ENCODE measurements at places on chromosomes 1 and 21.
A peak's percentile ranks its signal among the peaks of the same experiment; 100 is the strongest.

- peak; percentile 77 for DNase-seq
Measured at GRCh38 chr1:225919906-225920305, 4.1 kb downstream of the PYCR2 start.

DNA sequence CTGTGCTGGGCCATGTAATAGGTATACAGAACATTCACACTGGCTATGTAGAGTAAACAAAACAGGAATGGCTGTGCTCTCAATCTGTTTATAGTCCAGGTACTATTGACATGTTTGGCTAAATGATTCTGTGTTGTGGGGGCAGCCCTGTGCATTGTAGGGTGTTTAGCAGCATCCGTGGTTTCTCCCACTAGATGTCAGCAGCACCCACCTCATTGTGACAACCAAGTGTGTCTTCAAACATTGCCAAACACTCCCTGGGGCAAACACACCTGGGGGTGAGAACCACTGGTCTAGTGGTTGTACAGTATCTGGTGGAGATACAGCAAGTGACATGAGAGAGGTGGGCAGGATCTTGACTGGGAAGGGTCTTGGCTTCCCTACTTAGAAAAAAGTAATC lies 80.4 kb upstream of the SPATA6 start:
- no peak for DNase-seq

DNA sequence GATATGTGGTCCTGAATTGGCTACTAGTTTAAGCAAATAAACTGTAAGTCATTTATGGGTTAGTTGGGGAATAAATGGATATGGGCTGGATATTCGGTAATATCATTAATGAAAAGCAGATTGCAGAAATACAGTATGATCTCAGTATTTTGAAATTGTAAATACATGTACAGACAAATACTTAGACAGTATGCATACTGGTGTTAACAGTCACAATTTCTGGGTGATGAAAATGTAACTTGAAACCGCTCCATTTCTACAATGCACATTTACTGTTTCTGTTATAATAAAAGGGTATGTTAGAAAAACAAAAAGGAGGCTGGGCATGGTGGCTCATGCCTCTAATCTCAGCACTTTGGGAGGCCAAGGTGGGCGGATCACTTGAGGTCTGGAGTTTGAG lies 28.0 kb downstream of the BLZF1 start:
- no peak for DNase-seq

GRCh38 chr1:210259561-210259960 lies 27.0 kb downstream of the SERTAD4 start:
- no peak for DNase-seq

GRCh38 chr1:214006845-214007244 lies 19.1 kb downstream of the PROX1 start:
- no peak for DNase-seq

GRCh38 chr1:214476986-214477870 lies 74.2 kb downstream of the PTPN14 start:
- no peak for DNase-seq

DNA sequence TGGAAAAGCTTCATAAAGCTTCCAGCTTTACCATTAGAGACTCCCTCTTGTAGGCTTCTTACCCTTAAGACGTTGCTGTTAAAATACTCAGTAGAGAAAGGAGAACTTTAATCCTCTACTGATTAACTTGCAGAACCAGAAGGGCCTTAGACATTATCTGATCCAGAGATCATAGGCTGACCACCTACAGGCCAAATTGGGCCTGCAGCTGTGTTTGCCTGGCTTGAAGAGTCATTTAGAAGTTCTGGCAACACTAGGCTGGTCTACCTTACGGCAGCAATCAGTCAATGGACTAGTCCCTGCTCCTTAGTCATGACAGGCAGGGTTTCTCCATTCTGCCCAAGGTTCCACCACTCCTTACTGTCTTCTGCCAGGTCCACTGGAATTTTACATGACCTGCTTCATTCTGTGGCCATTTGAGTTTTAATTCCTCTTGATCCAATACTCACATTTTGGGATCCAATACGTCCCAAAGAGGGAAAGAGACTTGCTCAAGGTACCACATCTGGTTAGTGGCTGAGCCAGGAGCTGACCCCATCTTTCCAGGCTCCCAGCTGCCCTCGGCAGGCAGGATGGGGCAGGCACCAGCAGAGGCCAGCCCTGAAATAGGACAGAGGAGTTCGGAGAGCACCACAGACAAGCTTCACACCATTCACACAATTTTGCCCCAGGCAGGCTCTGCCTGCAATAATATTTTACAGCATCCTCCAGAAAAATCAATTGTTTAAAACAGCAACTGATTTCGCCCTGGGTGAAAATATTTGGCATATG lies 96.8 kb downstream of the TNR start:
- DNase-seq, result no peak

DNA sequence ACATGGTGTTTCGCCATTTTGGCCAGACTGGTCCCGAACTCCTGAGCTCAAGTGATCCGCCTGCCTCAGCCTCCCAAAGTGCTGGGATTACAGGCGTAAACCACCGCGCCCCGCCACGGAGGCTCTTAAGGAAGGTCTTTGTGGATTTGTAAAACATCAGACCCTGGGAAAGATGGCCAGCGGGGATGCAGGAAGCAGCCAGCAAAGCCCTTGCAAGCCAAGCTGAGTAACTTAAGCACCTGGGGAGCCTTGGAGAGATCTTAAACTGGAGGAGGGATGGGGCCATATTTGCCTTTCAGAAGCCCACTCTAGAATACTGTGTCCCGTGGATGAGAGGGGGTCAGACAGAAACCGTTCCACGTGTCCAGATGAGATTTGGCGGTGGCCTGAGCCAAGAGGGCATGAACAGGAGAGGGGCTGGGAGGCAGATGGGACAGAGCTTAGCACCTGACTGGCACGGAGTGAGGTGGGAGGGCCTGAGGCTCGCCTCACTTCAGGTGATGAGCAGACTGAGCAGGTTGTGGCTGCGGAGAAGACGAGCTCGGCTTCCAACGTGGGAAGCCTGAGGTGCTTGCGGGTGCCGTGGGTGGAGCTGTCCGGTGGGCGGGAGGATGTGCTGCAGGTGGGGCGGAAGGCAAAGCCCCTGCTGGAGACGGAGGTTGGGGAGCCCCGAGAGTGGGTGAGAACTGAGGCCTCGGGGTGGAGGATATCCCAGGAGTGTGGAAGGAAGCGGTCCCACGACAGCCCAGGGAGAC lies 11.7 kb downstream of the C1orf216 start:
- no peak for DNase-seq

DNA sequence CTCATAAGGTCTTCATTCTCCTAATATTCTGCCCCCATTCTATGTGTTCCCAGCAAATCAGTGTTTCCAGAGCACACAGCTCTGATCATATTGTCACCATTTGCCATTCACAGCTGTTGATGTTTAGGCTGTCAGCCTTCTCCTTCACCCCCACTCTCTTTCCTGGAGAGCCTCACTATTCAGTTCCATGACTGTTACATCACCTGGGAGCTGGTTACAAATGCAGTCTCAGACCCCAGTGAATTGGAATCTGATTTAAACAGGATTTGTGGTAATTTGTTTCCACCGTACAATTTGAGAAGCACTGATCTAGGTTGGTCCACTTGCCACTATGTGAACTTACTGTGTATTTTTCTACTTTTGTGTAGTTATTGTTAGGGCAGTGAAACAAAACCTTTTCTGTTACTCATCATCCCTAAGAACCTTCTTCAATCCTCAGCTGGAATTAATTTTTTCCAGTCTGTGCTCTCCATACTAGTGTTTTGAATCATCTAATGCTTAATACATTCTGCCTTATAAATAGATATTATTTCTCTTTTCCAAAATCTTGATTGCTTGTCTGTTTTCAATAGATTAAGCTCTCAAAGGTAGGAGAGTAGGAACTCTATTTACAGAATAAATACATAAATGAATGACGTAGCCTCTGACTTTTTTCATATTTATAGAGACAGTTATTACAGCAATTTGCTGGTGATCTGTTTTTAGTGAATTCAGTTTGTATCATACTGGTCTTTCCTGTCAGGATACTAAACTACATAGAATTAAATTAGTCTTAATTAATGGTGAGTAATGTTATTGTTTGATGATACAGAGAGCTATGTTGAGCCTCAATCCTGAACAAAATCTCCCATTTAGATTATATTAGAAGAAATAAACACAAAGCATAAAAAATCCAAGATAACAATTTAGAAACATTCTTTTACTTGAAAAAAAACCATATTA lies 8.1 kb downstream of the SNX7 start:
- no peak for DNase-seq

DNA sequence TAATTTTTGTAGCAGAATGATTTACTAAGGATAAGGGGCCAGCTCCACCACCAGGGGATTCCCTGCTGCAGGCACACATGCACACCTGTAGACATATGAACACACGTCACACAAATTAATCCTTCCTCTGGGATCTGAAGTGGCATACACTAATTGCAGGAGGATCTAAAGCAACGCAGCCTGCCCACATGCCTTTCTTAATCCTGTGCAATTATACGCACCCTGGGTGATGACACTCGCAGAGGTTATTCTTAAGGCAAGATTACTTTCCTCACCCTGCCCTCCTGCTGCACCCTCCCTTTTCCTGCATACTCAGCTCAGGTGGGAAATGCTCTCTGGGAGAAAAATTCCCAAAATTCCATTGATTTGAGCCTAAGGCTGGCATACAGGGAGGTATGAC lies 7.5 kb upstream of the LORICRIN start:
- no peak for DNase-seq

DNA sequence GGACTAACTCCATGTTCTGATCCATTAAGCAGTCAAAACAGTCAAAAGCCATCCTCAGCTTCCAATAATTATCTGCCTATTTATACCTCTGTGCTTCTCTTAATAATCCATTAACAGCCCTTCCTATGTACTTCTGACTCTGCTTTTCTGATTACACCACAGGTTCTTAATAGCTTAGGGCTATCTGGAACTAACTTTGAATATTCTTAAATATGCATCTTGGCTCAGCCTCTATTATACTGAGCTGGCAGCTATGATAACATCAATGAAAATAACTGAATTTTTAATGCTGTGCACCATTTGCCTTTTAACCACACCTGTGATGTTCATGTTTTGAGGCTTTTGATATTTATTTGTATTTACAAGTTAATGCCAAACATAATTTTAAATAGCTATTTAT lies 175.9 kb downstream of the DPYD start:
- no peak for DNase-seq

DNA sequence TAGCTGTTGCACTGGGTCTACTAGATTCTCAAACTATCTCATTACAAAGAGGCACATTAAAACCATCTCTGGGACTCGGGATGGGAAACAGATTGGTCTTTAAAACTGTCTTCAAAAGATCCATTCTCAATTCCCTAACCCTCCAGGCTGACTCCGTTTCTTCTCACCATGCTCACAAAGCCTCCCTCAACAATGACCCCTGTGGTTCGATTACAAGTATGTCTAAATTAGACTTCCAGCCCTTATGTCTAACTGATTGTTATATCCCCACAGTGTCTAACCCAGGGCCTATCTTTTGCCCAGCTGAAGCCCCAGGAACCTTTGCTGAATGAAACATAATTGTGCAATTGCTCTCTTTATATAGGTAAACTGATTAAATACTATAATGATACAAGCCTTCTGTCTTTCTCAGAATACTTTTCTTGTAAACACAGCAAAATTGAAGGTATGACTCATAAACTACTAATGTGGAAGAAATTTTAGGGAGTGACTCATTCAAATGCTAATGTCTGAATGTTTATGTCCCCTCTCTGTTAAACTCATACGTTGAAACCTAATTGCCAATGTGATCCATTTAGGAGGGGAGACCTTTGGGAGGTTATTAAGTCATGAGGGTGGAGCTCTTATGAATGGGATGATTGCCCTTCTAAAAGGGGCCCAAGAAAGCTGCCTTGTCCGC lies 65.6 kb upstream of the DAB1 start:
- no peak for DNase-seq

DNA sequence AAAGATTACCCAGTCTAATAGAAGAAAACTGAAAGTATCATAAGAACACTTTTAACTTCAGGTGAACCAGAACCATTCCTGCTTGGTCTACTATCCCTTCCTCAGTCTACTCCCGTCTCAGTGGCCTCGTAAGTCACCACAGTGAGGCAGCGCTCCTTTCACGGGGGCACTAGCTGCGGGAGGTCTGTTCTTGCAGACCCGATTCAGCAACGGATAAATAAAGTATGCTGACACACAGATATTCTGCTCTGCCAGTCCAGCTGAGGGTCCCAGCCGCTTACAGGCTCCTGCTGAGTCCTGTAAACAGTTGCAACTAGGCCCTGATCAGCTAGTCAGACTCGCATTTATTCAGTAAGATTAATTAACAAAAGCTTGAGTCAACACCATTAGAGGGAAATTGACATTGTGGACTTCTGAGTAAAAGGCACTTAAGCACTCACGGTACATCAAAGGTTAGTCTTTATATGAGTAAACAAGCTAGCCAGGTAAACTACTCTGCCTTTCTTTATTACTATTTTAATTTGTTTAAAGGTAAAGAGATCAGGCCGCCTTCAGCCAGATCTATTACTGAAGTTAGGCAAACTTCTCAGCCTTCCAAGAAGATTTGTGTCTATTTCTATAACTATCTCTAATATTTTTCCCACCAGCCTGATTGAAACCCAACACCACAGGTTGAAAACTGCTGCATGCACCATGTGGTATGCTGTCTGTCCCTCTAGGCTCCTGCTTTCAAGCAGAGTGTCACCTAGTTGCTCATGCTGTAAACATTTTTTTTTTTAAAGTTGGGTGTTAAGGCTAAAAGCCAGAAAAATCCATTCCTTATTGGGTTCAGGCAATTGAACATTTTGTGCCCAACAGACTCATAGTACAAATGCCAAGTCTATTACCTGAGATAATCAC lies 87.7 kb downstream of the INTS7 start:
- DNase-seq, result no peak

GRCh38 chr1:90711696-90712095 lies 5.4 kb downstream of the BARHL2 start:
- no peak for DNase-seq

DNA sequence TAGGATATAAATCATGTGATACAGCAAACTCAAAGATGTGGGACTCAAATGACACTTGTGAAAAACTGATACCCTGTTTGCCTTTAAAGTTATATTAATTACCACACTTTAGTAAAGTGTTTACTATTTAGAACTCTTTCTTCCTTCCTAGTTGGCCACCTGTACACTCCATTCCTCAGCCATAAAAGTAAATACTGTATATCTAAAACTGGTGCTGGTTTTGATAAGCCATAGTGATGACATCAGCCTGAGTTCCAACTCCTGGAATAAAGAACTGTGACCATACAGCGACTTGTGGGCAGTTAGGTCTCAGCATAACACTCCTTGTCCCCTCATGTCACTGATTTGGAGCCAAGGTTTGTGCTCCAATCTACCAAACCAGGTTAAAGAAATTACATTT lies 2.8 kb downstream of the PTGER3 start:
- no peak for DNase-seq

- no peak for DNase-seq
Measured at GRCh38 chr1:181115368-181115684, 26.8 kb downstream of the IER5 start.

DNA sequence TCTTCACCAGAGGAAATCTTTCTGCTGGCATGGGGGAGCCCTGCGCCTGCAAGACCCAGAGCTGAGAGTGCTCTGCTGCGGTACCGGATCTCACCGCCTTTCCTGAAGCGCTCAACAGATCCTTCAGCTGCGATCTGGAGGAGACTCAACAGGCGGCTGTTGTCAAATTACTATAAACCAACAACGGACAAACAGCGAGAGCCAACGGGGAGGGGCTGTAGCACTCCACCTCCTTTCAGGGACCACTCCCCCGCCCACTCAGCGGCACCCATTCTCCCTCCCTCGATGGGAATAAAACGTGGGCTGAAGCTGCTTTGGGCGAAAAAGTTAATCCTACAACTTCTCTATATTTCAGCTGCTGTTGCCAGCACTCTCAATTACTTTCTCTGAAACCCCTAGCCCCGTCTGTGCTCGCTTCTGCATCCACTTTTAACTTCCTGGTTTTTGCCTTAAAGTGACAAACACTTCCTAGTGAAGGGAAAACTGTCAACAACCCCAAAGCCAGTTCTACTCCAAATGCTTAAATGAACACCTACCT lies at the start of gene FMO5:
TSS of gene FMO5 (minus strand) at position 147 of the 538 bp plus-strand sequence. CDS start 310 bp downstream, outside the sequence.
- DNase-seq, result peak; percentile 60

Measured in ureter (tissue), 1 donor.